ENCODE measurements at places on chromosomes 6 and 20.

GRCh38 chr6:90463359-90463758, 123.5 kb downstream of the MAP3K7 start:
- DNase-seq, result no peak

DNA sequence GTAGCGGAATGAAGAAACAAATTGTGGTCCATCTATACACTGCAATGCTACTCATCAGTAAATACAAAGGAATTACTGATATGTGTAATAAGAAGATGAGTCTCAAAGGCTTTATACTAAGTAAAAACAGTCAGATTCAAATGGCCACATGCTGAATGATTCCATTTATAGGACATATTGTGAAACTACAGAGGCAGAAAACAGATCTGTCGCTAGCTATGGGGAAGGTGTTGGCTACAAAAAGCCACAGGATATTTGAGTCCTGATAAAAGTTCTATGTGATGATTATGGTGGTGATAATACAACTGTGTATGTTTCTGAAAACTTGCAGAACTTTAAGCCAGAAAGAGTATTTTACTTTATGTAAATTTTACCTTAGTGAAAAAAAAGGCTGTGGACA, 313.2 kb downstream of the HDGFL1 start:
- no peak for DNase-seq

DNA sequence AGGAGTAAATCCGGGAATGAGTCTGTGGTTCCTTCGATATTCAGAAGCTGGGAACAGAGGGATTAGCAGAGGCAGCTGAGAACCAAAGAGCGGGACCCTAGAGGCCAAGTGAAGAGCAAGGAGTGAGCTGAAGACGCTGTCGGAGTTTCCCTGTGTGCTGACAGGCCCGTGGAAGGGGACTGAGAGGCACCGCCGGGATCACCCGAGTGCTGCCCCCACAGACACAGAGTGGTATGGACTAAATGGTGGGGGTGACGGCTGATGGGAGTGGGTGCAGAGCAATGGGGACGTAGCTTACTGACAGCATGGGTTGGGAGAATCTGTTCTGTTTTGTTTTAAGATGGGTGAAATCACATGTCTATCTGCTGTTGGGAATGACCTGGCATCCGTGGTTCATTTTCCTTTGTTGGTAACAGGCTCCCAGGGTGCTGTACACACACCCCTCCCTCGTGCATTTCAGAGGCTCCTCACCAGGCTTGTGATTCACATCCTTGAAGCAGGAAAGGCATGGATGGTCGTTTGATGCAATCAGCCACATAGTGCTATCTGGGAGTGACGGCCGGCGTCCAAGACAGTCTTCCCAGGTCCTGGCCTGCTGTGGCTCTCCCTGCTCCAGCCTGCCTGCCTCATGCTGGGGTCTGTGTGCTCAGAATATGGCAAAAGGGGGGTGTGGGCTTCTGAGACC, 97.4 kb downstream of the THBS2 start:
- DNase-seq, result no peak

- DNase-seq, result no peak
These were observed 51.8 kb downstream of the ABRACL start for GRCh38 chr6:139080255-139080920.

DNA sequence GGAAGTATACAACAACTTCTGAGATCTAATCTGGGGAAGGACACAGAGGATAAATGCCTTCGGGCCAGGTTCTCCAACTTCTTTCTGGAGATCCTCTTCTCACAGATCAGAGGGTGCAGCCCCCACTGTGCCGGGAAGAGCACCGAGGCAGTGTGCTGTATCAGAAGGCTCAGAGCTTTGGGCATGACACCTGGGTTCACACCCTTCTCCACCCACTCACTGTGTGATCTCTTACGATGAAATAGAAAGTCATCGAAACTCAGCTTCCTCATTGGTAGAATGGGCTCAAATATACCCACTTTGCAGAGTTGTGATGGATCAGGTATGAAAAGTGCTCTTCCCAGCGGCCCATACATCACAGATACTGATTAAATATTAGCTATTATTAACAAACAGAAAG, 347.5 kb upstream of the SOX4 start:
- no peak for DNase-seq

- DNase-seq, result no peak
These were observed 654.2 kb upstream of the MAP3K7 start for GRCh38 chr6:91240878-91241603.

DNA sequence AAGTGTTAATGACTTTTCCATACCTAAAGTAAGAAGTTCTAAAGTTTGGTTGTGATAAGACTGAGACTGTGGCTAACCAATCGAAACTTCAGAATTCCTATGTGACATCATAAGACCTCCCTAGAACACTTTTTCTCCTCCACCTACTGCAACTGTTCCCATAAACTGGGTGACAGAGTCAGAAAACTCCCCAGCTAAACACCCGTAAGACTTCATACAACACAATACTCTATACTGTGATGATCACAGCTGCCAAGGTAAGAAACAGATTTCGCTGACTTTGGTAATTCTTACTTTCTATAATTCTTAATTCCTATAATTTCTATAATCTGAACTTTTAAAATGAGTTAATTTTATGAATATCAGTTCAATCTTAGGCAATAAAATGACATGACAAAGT, at the start of gene PLN:
Gene PLN, plus strand, starts transcription at position 161 of the 400 bp plus-strand sequence. CDS start 10,626 bp downstream, outside the sequence.
- no peak for DNase-seq

DNA sequence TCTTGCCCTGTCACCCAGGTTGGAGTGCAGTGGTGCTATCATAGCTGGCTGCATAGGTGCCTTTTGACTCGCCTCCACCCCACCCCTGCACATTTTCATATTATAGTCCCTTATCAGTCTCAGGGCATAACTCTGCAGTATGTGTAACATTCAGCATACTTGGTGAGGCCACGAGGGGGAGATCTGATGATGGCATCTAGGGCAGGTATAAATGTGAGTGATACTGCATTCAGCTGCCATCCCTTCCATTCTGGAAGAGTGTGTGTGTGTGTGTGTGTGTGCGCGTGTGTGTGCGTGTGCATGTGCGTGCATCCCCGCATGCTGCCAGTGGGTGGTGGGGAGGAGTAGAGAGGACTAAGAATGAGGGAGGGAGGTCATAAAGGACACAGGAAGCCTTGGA, 81.4 kb downstream of the JARID2 start:
- no peak for DNase-seq

- no peak for DNase-seq
These were observed 70.6 kb downstream of the SGK1 start for GRCh38 chr6:134247231-134247833.

- DNase-seq, result no peak
These were observed 154.5 kb downstream of the MMS22L start for GRCh38 chr6:97128507-97128906.

- DNase-seq, result no peak
These were observed 98.8 kb downstream of the EPB41L2 start for GRCh38 chr6:130964289-130964688.

DNA sequence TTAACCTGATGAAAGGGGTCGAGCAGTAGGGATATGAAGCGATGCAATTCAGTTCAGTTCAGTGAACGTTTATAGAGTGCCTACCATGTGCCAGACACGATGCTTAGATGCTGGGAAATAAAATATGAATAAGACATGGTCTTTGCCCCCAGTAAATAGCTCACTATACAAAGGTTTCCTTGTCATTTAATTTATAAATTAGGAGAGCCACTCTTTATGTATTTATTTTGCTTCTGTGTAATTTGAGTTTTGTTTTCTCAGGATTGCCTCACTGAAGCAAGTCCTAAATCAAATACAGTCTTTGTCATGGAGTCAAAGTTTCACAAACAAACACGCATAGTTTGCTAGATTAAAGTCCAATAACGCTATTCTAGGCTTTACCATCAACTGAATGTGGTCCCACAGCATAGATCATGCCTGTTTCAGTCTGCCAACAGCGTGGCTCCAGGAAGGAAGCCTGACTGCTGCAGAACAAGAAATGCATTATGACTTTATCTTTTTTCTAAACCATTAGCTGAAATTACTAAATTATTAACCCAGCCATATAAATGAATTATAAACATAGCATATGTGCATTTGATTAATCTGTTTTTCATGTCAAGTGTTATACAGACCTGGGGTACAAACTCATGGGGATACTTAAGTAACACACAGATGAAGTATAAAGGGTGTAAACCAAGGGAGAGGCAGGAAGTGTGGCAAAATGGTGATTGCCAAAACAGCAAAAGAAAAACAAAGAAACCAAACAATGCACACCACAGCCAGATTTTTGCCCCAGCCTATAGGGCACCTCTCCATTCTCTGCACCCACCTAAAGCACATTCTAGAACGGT, 29.8 kb upstream of the CCN2 start:
- no peak for DNase-seq

DNA sequence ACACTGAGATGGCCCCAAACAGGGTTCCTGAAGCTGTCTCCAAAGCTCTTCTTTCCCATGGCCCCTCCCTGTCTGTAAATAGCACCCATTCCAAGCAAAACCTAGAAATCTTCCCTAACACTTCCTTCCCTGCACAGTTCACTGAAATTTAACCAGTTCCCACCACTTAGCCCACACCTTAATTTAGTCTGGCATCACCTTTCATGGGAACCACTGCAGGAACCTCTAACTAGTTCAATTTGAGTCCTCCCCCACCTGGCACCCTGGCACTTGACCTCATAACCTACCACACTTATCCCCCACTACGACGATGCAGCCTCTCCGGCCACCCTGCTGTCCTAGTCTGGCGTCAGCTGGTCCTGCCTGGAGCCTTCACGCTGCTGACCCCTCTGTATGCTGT, 278.7 kb downstream of the GMDS start:
- DNase-seq, result no peak

GRCh38 chr6:34062815-34063214, 83.1 kb downstream of the GRM4 start:
- DNase-seq, result no peak

DNA sequence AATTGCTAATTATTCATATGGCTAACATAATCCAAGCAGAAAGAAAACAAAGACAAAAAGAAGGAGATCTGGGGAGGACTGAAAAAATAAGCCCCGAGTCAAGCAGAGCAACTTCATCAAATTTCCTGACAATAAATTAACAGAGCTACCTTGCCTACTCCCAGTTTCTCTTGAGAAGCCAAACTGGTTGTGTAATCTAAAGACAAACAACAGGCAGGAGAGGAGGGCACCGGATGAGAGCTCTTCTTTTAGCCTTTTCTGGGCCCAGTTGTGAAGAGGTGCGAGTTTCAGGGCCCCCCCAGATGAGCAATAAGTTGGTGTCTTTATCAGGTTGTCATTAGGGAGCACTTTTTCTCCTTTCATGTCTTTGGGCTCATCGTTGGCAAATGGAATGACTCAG, 197.1 kb upstream of the PCSK2 start:
- DNase-seq, result no peak

GRCh38 chr6:11683871-11684270, 94.7 kb downstream of the ADTRP start:
- no peak for DNase-seq

DNA sequence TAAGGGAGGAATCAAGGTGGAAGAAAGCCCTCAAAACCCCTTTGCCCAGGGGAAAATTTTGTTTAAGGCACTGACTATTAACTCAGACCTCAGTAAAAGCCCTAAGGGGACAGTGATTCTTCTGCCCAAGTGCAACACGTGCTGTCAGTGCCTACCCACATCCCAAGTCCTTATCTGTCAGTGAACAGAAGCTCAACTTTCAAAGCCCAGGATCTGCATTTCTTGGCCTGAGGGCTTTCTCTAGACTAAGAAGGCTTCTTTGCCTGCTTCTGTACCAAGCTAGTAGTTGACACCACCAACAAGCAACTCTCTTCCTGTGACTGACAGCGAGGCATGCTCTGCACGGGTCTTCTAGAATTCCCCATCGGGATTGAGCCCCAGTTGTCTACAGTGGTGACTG, 416.0 kb upstream of the SPTLC3 start:
- no peak for DNase-seq

DNA sequence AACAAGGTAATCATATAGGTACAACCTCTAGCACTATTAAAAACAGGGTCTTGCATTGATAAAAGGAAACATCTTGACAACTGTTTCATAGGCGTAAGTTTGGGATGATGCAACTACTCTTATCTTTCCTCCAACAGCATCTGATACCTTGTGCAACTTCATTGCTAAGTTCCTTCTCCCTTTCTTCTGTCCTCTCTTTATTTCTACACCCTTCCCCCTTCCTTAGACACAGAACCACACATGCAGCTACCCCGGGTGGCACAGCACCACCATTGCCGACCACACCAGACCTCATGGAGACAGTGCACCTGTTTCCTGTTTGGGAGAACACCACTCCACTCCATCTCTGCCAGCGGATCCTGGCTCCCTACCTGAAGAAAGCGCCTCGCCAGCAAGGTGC, 14.4 kb downstream of the MYB start:
- DNase-seq, result no peak

- DNase-seq, result no peak
These were observed 102.1 kb upstream of the GPR6 start for GRCh38 chr6:109875973-109876372.

DNA sequence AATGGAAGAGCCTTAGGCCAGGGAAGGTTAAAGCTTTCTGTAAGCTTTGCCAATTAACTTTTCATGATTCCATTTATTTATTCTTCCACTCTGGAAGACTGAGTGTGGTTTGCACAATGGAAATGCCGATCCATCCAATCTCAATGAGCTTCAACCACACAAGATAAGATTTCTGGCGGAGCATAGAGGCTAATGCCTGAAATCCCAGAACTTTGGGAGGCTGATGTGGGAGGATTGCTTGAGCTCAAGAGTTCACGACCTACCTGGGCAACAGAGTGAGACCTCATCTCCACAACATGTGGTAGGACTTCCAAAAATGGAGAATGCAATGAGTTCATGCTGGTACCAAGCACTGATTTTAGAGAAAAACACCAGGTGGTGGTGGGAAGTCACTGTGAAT, 6.2 kb downstream of the ENPP1 start:
- DNase-seq, result no peak

- DNase-seq, result no peak
These were observed 77.5 kb downstream of the UST start for GRCh38 chr6:148824291-148824690.

- DNase-seq, result no peak
These were observed 157.3 kb downstream of the TAF4 start for GRCh38 chr20:61908057-61909026.

- DNase-seq, result no peak
These were observed 6.1 kb downstream of the MDFI start for GRCh38 chr6:41644297-41644879.

- no peak for DNase-seq
These were observed 212.2 kb downstream of the ARHGAP18 start for GRCh38 chr6:129497481-129498441.

GRCh38 chr20:51126337-51126736, 103.4 kb upstream of the KCNG1 start:
- no peak for DNase-seq

DNA sequence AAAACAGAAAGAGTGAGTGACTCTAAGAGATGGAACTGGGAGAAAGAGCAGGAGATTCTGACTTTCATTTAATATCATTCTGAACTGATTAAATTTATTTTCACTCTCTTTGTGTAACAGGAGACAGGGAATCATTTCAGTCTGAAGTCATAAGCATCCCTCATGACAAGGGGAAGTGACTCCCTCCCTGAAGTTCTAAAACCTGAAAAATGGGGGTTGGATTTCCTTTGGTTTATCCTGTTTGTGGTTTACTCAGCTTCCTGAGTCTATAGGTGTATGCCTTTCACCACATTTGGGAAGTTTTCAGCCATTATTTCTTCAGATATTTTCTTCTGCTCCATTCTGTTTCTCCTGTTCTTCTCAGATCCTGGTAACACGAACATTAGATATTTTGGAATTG, 3.4 kb upstream of the FKBP1A start:
- DNase-seq, result no peak

Measured in NCI-H345 (cell line).